NCI-H1092 (cell line): ENCODE measurements at places on chromosomes 4 and X.
A peak's percentile ranks its signal among the peaks of the same experiment; 100 is the strongest.

GRCh38 chr4:106367072-106367471 lies 1.5 kb downstream of the GIMD1 start:
- no peak for DNase-seq

GRCh38 chr4:174383783-174384182 lies 100.1 kb downstream of the CEP44 start:
- DNase-seq = no peak

DNA sequence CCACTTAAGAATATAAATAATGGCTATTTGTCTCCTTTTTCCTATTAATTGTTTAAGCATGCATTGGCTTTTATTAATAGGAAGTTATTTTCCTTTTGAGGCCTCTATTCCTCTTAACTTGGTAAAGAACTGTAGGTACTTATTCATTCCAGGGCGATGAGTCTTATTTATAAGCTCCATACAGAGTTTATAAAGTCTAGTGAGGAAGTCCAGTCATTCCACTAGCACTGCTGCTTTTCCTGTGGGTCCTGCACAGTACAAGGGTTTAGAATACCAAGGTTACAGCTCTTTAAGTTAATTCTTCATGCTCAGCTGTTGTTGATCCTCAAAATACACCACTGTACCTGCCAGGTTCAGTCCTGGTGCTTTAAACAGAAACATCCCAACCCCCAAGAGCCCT lies 28.5 kb upstream of the WNK3 start:
- DNase-seq = no peak

DNA sequence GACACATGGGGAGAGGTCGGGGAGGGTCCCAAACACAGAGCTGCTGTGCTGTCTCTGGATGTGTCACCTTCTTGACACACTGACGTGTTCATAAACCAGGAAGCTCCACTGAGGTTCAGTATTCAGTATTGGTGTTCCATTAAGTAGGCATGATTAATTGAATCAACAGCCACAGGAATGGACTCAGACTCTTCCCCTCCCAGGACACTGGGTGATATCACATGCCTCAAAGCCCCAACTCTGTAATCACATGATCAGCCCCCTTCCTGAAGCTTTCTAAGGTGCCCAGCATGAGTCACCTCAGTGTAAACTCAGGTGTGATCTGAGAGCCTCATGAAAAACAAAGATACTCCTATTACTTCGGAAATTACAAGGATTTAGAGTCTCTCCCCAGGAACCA lies 21.1 kb upstream of the HNRNPD start:
- DNase-seq = no peak

- DNase-seq = no peak
Observed at GRCh38 chrX:137982472-137983172, 416.7 kb downstream of the ZIC3 start.

DNA sequence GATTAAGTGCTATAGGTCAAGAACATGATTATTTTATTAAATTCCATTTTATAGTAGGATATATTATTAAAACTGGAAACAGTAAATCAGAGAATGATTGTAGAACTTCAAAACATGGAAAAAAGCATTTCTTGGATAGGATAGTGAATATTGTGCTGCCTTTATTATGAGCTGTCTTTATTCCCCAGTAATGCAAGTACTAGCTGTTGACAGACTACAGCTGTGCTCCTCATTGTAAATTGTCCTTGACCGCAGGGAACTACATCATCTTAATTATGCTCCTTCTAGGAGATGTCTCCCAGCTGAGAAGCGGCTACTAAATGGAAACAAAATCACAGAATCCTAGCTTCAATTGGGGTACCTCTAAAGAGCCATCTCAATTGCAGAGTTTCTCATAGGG lies 1457.2 kb upstream of the PCDH7 start:
- DNase-seq = no peak

DNA sequence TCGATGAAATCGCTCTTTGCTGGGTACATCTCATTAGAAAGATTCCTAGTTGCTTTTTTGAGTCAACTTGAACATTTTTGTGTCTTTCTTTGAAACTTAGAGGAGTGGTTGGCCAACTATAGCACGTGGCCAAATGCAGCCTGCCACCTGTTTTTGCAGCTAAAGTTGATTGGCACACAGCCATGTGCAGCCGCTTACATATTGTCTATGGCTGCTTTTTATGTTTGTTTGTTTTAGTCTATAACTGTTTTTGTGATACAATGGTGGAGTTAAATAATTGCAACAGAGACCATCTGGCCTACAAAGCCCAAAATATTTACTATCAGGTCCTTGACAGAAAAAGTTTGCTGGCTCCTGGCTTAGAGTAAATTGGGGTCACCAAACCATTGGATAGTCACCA lies 86.3 kb downstream of the CLCN4 start:
- DNase-seq = no peak

- peak; percentile 27 for DNase-seq
Observed at GRCh38 chr4:751676-752075, 46.0 kb downstream of the PCGF3 start.
